ENCODE measurements at places on chromosomes 1 and 21.

GRCh38 chr1:230992100-230992774 is 13.3 kb downstream of the ARV1 start:
- no peak for DNase-seq

DNA sequence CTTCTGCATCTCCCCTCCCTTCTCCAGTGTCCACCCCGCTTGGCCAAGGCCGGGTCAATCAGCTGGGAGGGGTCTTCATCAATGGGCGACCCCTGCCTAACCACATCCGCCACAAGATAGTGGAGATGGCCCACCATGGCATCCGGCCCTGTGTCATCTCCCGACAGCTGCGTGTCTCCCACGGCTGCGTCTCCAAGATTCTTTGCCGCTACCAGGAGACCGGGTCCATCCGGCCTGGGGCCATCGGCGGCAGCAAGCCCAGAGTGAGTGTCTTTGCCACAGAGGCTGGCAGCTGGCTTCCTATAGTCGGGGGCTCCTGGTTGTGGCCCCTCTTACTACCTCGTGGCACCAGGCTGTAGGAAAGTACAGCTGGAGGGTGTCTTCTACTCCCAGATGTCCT is 3.6 kb downstream of the PAX7 start:
- no peak for DNase-seq

DNA sequence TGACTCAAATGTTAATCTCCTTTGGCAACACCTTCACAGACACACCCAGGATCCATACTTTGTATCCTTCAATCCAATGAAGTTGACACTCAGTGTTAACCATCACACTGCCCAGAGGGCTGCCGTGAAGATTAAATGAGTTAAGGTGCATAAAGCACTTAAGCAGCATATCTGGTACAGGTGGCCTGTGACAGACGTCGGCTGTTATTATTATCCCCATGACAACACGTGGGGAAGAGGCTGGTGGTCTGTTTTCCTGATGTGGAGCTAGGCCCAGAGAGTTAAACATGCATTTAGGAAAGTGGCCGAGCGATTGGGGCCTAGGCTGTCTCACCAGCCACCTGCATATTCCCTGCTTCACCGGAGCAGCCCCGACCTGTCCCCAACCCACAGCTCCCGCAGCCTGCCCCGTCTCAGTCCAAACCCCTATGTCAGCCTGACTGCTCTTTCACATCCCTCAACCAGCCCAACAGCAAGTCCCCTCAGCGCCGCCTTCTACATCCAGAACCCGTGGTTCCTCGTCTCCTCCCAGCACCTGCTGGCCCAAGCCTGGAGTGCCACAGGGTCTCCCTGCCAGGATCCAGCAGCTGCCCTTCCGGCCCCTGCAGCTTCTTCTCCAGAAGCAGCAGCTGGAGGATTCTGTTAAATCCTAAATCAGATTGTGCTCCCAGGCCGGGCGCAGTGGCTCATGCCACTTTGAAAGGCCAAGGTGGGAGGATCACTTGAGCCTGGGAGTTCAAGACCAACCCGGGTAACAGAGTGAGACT is 77.9 kb downstream of the FBXO2 start:
- no peak for DNase-seq

- DNase-seq = no peak
These were observed 63.8 kb downstream of the RYR2 start for GRCh38 chr1:237105826-237106225.

GRCh38 chr1:55146781-55147180 is 68.4 kb downstream of the USP24 start:
- no peak for DNase-seq

DNA sequence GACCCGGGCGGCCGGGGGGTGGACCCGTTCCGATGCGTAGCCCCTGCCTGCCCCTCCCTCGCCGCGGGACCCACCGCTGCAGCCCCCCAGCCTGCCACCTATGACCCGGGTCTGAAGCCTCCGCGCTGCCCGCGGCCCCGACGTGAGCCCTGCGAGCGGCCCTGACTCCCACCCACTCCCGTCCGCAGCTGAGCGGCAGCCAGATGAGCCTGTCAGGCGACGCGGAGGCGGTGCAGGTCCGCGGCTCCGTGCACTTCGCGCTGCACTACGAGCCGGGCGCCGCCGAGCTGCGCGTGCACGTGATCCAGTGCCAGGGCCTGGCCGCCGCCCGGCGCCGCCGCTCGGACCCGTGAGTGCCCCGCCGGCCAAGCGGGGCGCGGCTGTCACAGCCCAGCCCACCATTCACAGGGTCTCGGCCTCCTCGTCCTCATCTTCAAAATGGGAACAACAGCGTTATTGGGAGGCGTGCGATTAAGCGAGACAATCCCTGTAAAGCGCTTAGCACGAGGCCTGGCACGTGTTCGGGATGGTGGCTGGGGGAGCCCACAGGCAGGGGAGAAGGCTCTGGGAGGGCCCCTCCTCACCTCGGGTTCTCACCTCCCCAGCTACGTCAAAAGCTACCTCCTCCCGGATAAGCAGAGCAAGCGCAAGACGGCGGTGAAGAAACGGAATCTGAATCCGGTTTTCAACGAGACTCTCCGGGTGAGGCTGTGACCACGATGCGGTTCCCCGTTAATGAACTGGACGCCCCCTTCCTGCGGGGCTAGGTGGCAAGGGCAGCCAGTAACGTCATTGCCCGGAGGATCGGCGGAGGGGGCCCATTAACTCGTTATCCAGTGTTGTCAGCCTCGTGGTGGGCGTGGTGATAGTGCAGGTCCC is 8.2 kb downstream of the SYTL1 start:
- DNase-seq = no peak

GRCh38 chr1:10987840-10988417 is 24.5 kb upstream of the TARDBP start:
- no peak for DNase-seq
